ENCODE measurements at places on chromosomes 12 and 14.

DNA sequence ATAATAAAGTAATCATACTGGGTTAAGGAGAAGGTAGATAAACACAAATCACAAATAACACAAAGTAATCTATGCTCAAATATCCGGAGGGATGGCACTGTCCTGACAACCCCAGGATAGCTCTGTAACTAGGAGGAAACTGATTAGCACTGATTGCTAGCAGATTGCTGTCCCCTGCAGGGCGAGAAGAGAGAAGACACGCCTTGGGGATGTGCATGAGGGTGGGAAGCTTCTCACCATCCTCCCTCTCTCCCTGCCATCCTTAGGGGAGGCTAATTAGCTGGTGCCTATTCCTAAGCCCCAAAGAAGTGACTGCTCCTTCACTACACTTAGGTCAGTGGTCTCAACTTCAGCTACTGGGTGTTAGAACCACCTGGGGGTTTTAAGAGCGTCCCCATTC lies 27.0 kb upstream of the TMEM260 start:
- no peak for DNase-seq

DNA sequence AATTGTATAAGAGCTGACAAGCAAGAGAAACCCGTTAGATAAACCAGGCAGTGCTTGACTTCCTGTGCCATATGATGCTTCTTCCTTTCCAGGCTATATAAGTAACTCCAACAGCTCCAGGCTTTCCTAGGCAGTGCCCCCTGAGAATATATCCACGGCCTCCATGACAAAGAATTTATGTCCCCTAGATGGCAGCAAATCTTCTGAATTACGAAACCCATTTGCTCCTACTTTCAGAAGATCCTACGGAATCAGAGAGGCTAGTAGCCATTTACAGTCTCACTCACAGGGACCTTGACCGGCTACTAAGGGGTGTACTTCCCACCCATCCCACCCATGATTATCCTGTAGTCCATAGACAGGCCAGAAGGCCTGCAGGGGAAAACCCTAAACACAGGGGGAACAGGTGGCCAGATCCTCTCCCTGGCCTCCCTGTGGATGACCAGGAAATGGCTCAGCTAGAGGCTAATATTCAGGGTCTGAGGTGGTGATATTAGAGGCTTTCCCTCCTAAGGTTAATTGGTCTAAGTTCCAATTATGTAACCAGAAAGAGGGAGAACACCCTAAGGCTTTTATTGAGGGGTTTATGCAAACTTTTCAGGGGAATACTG lies 77.2 kb upstream of the DCD start:
- DNase-seq = no peak

GRCh38 chr12:53988541-53989226 lies 3.7 kb downstream of the HOXC10 start:
- no peak for DNase-seq

DNA sequence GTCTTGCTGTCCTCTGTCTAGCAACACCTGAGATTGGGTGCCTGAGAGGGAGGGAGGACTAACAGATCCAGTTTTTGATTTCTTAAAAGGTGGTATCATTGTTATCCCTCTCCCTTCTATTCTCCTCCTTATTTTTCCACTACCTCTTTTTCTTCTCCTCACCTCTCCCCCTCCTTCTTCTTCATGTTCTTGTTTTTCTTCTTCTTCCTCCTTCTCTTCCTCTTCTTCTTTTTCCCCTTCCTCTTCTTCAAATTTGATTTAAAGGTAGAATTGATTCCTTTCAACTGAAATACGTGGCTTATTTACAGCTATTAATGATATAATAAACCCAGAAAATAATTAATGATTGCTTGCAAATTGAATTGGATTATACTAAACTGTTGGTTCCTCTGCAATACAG lies 256.8 kb upstream of the BTG1 start:
- DNase-seq = no peak

DNA sequence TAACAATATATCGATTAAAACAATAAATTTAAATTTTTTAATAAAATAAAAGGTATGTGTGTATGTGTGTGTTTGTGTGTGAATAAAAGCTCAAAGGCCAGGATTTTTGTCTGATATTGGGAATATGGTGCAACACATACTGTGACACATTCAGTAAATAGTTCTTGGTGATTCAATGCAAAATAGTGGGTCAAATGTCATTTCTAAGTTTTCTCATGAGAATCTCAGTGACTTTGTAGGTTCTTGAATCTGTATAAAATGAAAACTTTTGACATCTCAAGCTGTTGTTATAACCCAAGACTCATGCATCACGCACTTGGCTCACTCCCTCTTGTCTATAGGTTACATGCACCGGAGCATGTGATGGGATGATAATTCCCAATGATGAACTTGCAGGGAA lies 16.2 kb upstream of the MED6 start:
- DNase-seq = no peak

DNA sequence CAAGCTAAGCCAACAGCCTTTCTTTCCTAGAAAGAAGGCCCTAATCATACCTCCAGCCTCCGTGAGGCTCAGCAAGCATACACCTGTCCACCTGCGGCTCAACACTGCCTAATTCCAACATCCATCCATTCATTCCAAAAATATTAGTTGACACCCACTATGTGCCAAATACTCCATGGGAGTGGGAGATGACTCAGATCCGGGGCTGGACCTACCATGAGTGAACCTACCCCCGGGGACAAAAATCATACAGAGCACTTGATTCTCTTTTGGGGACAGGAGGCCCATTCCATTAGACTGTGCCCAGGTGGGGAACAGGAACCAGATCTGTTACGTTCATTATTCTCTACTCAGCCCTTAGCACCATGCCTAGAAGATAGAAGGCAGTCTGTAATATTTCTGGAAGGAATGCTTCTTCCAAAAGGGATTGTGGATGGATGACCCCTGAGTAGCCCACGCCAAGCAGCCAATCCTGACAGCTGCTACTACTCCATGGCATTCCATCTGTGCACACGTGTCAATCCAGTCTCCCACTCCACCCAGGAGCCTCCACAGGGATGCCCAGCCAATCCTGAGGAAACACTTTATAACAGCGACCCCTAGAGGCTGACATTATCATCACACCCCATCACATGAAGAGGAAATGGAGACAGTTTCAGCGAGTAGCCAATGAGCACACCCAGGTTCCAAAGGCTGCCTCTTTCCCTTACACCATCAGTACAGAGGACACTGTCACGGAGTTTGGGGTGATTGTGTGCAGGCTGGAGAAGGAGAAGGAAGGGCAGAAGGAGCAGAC lies 170.7 kb downstream of the ESRRB start:
- DNase-seq = peak; percentile 37

GRCh38 chr12:332581-333205 lies 56.4 kb downstream of the KDM5A start:
- no peak for DNase-seq

DNA sequence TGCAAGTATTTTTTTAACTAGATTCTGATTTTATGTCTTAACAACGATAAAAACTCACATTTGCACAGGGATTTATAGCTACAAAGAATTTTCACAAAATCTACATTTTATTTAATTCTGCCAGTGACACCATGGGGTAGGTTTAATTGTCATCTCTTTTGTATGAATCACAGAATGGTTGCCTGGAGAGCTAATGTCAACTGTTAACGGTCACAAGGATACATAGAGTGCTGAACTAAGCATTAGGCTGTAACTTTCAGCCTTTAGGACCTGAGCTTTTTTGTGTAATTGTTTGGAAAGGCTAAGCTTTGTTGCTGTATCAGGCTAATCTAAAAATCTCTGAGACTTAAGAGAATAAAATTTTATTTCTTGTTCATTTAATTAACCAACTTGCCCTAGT lies 465.3 kb upstream of the TBX3 start:
- DNase-seq = no peak

- DNase-seq = no peak
Measured at GRCh38 chr14:101034986-101035385, 131.5 kb upstream of the RTL1 start.

All from thyroid gland (tissue), 4 donors.